ENCODE measurements at places on chromosomes 2 and 18.

DNA sequence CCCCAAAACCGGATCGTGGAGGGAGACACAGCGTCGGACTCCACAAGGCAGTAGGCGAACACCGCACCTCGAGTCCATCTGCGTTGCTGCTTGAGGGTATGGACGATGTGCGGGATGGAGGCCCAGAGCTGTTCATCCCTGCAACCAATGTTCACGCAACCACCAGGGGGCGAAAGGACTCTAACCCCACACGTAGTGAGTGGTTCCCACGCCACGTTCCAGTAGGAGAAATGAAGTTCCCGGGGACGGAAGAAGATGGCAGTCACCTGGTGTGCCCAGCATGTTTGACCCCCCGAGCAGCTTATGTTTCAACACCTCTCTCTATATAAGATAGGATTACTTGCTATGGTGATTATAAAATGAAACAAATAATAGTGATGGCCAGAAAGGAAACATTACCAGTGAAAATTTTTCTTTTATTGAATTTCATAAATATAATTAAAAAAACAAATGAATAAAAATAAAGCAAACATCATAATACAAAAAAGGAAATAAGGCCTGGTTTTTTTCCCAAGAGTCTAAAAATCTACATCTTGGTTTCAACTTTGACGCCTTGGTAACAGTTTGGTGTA, 184.3 kb downstream of the SH3BP4 start:
- peak; percentile 79 for DNase-seq

DNA sequence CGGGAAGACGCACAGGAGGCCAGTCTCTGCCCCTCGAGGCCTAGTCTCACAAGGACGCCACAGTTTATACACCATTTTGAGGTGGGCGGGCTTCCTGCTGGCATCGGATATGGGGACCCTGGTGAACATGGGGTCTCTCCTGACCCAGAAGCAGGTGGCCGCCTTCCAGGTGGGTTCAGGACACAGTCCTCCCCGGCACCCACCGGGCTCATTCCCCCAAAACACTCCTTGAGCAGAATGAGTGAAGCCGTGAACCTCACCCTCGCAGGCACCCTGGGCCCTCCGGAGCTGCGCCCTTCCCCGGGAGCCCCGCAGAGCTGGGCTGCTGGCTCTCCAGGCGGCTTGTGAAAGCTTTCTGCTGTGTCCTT, 6.5 kb downstream of the NFATC1 start:
- peak; percentile 64 for DNase-seq

- DNase-seq: no peak
Observed at GRCh38 chr2:172436889-172437288, 9.5 kb downstream of the ITGA6 start.

DNA sequence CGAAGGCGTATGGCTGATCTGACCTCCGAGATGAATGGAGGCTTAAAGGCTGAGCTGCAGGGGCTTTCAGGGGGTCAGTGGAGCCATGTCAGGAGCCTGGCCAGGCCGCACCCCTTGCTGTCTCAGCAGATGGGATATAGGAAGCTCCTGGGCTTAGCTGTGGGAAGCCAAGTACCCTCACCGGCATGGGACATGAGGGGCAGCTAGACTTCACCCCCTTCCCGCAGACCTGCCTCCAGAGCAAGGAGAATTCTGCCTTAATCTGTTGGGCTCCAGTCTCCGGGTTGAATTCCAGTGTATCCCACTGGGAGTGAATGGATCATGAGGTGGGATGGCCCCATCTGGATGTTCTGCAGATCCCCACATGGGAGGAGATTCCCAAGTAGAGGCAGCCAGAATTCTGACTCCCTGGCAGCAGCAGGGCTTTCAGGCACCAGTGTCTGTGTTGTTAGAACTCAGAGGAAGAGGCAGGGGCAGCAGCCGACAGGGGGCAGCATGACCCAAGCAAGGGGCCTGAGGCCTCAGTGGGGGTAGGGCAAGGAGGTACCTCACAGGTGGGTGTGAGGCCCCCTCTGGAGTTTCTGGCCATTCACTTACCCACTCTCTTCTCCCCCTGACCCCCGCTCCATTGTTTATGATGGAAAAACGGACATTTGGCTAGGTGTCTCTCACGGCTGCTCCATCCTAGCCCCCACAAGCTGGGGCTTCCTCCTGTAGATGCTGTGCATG, 19.1 kb downstream of the CAPG start:
- peak; percentile 93 for DNase-seq

- DNase-seq: no peak
Observed at GRCh38 chr2:210616074-210616473, 59.7 kb downstream of the CPS1 start.

DNA sequence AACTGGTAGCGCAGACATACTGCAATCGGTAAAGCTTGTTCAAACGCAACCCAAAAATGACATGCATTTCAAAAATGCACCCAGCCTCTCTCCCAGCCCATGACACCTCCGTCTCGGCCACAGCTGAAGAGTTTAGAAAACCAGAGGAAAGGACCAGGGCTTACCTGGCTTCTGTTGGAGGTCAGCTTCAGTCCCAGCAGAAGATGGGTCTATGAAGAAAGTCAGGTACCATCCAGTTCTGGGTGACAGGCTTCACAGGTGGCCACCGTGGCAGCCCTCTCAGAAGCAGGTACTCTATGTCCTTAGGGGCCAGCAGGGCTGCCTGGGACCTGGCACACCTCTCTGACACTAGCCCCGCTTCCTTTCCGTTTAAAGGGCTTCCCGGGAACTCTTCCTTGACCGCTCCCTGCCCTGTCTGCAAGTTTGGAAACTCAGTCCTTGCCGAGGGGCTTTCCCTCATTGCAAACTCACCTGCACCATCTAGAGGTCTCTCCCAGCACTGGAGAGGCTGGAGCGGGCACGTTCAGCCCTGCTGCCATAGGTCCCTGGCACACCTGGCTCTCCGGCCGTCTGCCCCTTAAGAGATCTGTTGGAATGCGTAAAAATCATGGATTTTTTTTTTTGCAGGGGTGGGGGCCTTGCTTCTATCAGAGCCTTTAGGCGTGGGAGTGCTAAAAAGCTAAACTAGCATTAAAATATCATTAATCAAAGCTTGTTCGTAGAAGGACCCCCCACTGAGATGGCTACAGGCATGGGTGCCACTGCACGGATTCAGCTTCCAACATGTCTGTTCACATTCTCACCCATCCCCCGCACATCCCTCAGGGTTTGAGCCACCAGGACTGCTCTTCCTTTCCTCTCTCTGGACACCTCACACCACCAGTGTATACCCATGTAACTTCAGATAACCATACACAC, at the start of gene EDAR:
Gene EDAR, minus strand, starts transcription at position 425 of the 918 bp plus-strand sequence. CDS start 58,206 bp downstream, outside the sequence.
- DNase-seq: peak; percentile 77

DNA sequence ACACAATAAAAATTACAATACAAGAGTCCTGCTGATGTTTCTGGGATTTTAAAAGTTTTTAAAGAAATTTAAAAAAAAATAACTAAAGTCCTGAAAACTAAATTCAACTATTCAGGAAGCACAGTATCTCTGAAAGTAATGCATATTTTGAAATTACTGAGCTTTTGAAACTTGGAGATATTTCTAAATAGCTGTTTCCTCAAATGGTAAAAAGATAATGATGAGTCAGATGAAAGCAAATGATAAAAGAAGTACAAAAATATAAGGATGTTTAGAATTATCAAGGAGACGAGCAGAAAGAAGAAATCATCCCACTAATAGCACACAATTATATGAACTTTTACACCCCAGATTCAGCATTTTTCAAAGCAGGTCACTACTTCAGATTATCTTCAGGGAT, 90.2 kb upstream of the SLC25A52 start:
- no peak for DNase-seq

DNA sequence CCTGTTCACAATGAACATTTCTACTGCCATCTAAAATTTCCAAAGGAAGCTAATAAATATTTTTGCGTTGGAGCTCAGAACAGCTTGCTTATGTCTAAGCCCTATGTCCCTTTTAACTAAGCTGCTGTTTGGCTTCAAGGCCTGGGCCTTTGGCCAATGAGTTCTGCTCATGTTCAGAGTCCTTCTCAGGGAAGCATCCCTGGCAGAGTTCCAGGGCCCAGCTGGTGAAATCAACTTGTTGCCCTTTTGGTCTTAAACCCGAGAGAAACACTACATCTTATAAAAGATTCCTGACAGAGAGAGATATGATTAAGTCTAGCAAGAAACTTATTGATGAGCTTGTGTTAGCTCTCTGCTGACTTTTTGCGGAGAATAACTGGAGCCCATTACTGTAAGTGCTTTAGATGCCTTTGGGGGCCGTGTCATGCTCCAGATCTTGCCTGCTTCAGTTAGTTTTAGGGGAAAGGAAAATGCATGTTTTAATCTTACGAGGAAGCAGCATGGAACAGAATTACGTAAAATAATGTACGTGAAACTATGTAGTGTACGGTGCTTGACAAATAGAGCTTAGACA, 102.5 kb upstream of the NOSTRIN start:
- DNase-seq: no peak

GRCh38 chr2:173298536-173299097, 56.1 kb upstream of the CDCA7 start:
- DNase-seq: no peak

DNA sequence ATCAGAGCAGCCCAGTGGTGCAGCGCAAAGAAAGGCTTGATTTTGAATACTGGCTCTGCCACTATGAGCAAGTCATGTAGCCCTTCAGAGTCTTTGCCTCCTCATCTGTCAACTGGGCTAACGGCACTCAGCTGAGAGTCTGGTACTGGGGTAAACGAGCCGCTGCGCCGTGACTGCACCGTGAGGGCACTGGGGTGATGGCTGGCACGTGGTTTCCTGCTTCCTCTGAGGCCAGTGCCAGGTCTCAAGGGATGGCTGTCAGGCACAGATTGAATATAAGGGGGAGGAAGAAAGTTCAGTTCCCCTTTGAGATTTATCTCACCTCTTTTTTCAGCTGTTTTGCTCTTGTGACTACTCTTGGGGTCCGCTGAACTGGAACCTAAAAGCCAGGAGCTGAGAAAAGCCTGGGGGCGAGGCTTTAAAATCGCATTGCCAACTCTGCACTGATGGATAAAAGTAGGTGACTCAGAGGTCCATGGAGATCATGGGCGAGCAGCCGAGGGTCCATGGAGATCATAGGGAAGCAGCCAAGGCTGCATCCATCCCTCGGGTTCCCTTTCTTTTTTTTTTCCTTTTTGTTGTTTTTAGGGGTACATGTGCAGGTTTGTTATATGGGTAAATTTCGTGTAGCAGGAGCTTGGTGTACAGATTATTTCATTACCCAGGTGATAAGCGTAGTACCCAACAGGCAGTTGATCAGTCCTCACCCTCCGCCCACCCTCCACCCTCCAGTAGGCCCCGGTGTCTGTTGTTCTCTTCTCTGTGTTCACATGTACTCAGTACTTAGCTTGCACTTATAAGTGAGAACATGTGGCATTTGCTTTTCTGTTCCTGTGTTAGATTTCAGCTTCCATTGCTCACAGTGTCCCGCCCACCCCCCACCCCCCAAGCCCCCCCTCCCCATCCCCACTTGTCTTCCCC, 114.3 kb downstream of the SPP2 start:
- DNase-seq: peak; percentile 63

GRCh38 chr2:42949125-42949524, 156.7 kb upstream of the HAAO start:
- no peak for DNase-seq

- DNase-seq: no peak
Observed at GRCh38 chr18:48706731-48707130, 167.9 kb downstream of the CTIF start.

GRCh38 chr2:120384486-120385354, 38.8 kb downstream of the INHBB start:
- DNase-seq: no peak

- peak; percentile 82 for DNase-seq
Observed at GRCh38 chr2:55010149-55010591, 40.1 kb downstream of the RTN4 start.

GRCh38 chr2:138689705-138690104, 90.5 kb downstream of the NXPH2 start:
- DNase-seq: peak; percentile 58

GRCh38 chr2:61287254-61287653, 125.3 kb downstream of the C2orf74 start:
- DNase-seq: no peak

GRCh38 chr18:45551142-45551815, 64.0 kb upstream of the SLC14A2 start:
- DNase-seq: no peak

- DNase-seq: no peak
Observed at GRCh38 chr18:66724664-66725356, 120.9 kb upstream of the CDH19 start.

- no peak for DNase-seq
Observed at GRCh38 chr2:64765160-64765805, 111.6 kb upstream of the SERTAD2 start.

- DNase-seq: no peak
Observed at GRCh38 chr18:63233334-63233733, 86.2 kb downstream of the BCL2 start.

GRCh38 chr2:224310943-224311625, 90.8 kb downstream of the FAM124B start:
- DNase-seq: no peak

- no peak for DNase-seq
Observed at GRCh38 chr2:960061-960736, 9.6 kb downstream of the SNTG2 start.

DNA sequence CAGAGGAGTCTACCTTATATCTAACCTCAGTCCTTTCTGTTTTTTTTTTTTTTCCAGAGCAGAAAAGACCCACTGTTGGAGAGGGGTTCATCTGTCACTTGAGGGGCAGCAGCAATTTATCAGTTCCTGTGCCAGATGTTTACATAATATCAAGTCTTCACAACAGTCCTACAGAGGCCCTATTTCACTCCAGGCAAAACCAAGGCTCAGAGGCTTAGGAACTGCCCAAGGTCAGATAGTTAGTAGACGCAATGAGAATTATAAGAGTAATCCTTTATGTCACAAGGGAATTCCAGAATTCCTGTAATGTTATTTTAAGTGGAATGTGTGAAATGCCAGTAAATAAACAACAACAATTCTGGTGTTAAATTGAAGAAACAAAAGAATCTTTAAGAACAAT, 696.1 kb downstream of the NRXN1 start:
- DNase-seq: no peak

- DNase-seq: no peak
Observed at GRCh38 chr18:52716973-52717372, 377.0 kb downstream of the DCC start.

DNA sequence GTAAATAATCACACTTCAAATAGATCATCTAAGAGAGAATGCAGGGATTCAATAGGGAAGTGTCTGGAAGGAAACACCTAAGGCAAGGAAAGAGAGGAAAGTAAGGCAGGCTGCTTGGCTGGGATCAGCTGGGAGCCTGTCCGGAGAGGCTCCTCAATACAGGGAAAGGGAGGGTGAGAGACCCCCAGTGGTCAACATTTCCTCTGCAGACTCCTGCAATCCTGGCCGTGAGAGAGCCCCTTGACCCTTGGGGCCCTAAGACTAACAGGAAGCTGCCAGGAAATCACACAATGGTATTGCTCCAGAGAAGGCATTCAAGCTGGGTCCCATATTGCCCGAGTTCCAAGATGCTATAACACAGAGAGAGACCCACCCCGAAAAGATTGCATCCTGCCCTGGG, 549.4 kb downstream of the NYAP2 start:
- DNase-seq: no peak

DNA sequence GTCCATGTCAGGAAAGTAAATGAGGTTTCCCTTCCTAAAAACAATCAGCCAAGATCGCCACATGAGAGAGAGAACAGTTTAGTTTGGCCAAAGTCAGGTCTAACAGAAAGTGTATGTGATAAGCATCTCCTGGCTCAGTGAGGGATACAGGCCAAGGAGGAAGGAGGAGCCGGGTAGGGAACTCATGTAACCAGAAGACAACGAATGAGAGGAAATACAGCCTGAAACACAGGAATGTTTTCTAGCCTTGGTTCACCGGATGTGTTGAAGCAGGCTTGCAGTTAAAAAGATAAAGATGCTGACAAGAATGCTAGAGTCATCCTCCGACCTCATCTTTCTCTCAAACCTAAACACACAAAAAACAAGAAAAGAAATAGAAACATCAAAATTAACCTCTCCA, 283.9 kb upstream of the SIX2 start:
- DNase-seq: no peak

Measured in activated CD4-positive, alpha-beta T cell treated with anti-CD3 and anti-CD28 coated beads, Interleukin-2, amount 10 ng/mL, durations not matched to agents 24 days and 14 days (primary cell).